ENCODE measurements at places on chromosomes 5 and 9.

GRCh38 chr9:96566498-96567202, 53.0 kb downstream of the CDC14B start:
- DNase-seq: peak; percentile 34

DNA sequence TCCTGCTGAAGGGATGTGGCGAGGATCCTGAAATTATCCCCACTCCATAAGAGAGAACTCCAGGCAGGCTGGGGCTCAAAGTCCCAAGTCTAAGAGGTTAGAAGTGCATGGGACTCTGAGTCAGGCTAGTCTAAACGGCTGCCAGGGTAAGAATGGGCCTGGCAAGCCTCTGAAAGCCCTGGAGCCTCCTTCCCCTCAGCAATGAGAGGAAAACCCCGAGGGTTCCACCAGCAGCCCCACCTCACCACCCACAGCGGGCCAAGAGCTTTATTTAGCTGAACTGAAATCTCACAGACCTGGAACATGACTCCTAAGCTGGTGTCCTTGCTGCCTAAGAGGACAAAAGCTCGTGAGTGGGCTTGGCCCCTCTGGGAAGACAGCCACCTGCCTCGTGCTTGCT, 135.5 kb downstream of the SEC61B start:
- no peak for DNase-seq

GRCh38 chr5:121795511-121795910, 56.2 kb upstream of the FTMT start:
- no peak for DNase-seq

- DNase-seq: no peak
Measured at GRCh38 chr5:69035665-69036064, 58.1 kb upstream of the SLC30A5 start.

DNA sequence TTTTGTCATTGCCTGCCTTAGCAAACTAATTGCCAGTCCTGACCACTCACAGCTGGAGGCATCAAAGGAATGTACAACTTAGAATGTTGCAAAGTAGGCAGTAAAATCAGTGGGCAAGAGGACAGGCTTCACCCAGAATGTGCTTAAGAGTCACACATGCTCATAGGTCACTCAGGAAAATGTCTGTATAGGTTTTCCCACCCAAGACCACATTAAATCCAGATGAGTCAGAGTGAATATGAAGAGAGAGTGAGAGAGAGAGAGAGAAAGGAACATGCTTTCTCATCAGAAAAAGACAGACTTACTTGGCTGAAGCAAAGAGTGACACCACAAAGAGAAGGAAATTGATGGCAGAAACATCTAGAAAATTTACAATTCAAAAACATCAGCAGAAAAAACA, 37.9 kb downstream of the PLEKHG4B start:
- no peak for DNase-seq

- no peak for DNase-seq
Measured at GRCh38 chr5:99317136-99317535, 388.3 kb upstream of the CHD1 start.

- DNase-seq: no peak
Measured at GRCh38 chr5:61306531-61307131, 25.4 kb upstream of the ZSWIM6 start.

DNA sequence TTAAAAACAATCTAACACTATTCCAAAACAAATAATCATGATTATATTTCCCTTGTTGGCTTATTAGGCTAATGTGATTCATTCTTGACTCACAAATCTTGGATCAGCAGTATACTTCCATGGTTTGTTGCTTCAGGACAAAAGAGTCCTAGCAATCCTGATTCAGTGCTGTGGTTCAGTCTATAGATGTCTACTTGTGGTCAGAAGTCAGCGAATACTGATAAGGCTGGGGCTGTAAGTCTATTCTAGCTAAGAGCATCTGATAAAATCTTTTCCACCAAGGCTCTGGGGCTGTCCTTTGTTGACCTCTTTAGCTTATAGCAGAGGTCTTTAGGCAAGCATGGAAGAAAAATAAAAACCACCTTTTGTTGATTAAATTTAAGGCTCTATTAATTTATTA, 4.4 kb upstream of the SMIM3 start:
- no peak for DNase-seq

- DNase-seq: no peak
Measured at GRCh38 chr9:95769473-95769872, 106.0 kb upstream of the ERCC6L2 start.

- DNase-seq: no peak
Measured at GRCh38 chr5:8394965-8395364, 526.0 kb downstream of the MTRR start.

DNA sequence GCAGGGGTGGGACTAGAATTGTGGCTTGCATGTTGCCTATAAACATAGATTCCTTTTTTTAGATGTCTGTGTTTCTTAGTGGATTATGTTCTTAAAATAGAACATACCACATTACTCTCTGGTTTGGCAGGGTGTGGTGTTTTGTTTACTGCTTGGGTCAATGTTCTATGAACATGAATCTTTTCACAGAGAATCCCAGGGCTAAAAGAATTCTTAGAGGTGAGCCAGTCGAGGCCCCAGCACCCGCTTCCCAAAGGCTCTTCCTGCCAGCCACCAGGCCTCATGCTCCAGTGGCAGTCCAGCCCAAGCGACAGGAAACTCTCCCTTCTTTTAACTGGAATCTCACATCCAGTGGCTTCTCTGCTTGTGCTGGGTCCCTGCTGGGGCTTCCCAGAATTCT, 126.6 kb downstream of the C9orf152 start:
- DNase-seq: no peak

DNA sequence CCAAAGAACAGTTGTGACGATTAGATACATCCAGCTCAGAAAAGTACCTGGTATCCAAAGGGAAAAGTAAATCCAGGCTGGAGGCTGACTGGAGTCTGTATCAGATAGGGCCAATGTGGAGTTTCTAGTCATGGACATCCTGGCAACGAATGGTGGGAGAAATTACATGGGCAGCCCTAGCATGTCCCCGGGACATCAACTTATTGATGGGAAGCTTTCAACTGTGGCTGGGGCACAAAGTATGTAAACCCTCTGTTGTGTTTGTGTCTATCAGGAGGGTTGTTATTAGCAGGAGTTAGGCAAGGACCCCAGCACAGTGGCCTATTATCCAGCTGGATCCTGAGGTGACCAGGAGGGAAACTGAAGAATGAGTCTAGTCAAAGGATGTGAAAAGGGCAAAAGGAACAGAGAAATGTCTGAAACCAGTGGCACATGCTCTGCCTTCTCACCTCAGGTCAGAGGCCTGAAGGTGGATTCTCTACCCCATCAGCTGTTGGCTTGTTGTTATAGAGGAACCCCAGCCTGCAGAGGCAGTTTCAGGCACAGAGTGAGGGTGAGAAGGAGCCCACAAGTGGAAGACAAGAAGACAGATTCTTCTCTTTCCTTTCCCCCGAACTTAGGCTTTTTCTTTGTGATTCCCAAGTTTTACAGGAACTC, 19.9 kb downstream of the IFNW1 start:
- DNase-seq: no peak

- no peak for DNase-seq
Measured at GRCh38 chr9:110143485-110143884, 64.5 kb downstream of the C9orf152 start.

DNA sequence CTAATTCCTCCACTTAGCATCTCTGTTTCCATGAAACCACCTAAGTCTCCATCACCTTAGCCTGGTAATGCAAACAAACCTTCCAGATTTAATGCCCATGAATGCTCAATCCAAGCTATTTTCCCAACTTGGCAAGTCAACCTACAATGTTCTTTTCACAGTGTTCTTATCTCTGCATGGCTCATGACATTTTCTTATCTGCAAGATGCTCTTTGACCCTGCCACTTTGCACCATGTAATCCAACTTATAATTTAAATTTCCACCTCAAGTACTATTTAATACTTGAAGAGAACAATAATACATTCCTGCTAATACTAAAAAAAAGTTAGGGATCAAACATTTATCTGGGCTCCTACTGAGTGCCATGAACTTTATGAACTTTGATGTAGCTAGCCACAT, 164.3 kb downstream of the TMEM232 start:
- DNase-seq: no peak

DNA sequence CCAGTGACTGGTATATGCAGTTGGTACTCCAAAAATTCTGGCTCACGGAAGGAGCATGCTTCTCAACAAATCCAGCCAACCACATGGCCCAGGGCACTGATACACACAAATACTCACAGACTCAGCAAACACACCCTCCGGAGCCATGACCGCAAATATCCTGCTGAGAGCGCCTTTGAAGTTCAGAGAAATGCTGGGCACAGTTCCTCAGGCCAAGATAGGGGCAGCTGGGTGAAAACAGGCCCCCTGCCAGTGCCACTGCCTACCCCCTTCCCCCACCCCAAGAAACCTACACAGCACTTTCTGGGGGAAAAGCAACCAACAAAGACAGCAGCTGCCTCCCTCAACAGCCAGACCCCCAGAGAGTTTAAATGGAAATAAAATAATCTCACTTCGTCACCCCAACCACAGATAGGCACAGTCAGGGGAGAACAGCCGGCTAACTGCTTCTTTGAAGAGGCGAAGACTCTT, 120.0 kb downstream of the C5orf15 start:
- DNase-seq: no peak

DNA sequence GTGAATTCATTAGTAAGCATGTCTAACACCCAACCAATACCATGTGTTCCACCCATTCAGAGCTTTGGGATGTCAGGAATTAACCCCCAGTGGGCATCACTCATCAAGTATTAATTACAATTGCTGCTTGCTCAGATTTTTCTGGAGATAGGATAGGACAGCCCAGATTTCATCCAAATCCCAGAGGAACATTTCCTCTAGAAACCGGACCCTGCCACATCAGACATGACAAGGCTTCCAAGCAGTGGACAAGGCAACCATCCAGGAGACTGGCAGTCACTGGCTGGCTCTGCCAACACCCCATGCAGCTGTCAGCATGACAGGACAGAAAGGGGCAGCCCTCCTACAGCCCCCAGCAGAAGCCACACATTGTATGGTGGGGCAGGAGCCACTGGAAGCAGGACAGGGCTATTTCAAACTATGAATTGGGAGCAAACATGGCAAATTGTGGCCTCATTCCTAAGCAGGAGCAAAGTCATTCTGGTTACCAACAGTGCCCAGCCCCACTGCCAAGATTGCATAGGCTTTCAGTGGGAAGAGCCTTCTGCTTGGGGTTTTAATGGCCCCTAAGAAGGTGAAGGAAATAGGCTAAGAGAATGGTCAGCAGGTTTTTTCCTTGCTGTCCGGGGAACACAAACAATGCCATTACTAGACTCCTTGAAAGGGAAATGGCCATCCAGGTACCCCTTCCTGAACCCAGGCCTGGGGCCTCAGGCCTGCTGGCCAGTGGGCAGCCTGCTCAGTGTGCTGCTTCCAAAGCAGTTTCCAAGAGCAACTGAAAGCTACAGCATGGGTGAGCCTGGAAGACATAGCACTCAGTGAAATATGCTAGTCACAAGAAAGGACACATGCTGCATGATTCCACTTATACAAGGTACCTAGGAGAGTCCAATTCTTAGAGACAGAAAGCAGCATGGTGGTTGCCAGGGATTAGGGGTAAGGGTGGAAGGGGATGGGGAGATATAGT, 294.7 kb upstream of the SLC30A5 start:
- no peak for DNase-seq

DNA sequence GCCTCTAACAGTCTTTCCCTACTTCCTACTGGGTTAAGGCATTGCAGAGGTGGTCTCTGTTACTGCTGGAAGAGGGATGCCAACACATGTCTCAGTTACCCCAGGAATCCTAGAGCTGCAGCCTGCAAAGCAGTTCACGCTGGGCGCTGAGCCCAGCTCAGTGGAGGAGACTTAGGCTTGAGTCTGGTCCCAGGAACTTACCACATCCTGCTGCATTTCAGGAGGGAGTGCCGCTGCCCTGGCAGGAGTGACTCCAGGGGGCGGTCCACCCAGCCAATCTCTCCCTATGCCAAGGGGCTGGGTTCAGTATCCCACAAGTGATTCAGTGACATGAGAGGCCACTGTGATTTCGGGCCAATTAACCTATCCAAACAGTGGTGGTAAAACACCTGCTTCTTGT, 7.6 kb downstream of the TTC16 start:
- no peak for DNase-seq

DNA sequence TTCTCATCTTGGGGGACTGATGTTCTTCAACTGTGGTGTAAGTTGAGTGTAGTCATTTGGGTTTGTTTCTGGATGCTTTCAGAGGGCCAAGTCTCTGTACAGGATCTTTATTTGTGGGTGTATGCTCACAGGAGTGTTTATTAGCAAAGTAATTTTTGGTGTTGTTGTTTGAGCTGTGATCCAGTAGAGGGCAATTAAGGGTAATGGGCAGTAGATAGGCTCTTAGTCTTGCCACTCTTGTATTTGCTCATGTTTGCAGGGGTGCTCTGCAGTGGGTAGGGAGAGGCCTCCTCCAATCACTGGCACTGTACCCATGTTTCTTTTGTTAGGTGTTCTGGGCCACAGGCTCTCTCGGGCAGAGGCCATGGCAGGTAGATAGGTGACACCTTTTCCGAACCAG, 45.9 kb upstream of the ITGA2 start:
- DNase-seq: no peak

GRCh38 chr9:116345817-116346216, 192.2 kb downstream of the PAPPA start:
- no peak for DNase-seq

GRCh38 chr9:112571624-112572355, 85.2 kb downstream of the KIAA1958 start:
- DNase-seq: peak; percentile 20

DNA sequence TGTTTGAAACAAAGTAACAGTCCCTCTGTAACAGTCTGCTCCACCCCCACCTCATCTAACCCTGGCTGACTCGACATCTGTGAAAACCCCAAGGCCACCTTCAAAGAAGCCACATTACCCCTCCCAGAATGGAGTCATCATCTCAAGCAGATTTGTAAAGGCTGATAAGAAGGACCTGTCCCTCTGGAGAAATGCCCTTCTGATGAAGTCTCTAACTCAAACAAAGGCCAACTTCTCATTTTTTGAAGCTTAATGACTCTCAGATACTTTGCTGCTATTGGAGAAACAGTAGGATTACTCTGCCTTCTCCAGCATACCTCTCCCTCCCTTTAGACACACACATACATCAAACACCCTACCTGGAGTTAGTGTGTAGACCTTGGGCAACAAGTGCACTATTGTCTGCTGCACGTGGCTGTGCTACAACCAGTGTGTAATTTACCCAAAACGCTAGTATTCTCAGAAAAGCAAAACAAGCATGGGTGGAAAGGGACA, 5.3 kb upstream of the SUSD1 start:
- no peak for DNase-seq

DNA sequence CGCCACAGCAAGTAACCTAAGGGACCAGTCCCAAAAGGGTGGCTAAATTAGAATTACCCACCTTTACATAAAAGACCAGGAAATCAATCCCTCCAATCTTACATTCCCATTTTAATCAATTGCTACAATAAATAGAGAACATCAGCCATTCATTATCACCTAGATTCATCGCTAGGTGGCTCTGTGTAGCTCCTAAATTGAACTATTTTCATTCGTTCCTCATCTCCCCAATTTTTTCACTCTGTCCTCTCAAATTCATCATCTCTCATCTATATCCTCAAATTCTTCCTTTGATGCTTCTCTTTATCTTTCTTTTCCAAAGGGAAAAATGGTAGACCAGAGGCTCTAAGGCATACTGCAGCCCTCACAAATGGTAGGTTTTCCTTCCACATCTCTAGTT, 108.2 kb upstream of the TNC start:
- DNase-seq: no peak

GRCh38 chr5:62702126-62702525, 123.5 kb downstream of the LRRC70 start:
- DNase-seq: no peak
